ENCODE measurements at places on chromosomes 7 and 10.

DNA sequence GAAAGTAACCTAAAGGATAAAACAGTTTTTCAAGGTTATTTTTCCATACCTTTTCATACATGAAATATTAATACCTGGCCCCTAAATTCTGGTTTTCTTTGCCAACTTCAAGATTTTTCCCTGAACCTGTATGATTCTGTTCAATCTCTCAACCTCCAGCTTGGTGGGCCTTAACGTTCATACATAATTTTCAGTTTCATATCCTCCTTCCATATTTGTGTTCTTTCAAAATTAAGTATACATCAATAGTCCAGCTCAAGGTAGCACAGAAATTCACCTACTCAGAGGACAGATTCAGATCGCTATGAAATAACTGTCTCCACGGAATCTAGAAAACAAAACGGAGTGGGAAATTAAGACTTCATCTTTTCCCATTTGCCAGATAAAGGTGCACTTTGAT lies 505.8 kb upstream of the GHITM start:
- no peak for DNase-seq

GRCh38 chr10:23755556-23755955 lies 316.7 kb downstream of the OTUD1 start:
- DNase-seq, result no peak

DNA sequence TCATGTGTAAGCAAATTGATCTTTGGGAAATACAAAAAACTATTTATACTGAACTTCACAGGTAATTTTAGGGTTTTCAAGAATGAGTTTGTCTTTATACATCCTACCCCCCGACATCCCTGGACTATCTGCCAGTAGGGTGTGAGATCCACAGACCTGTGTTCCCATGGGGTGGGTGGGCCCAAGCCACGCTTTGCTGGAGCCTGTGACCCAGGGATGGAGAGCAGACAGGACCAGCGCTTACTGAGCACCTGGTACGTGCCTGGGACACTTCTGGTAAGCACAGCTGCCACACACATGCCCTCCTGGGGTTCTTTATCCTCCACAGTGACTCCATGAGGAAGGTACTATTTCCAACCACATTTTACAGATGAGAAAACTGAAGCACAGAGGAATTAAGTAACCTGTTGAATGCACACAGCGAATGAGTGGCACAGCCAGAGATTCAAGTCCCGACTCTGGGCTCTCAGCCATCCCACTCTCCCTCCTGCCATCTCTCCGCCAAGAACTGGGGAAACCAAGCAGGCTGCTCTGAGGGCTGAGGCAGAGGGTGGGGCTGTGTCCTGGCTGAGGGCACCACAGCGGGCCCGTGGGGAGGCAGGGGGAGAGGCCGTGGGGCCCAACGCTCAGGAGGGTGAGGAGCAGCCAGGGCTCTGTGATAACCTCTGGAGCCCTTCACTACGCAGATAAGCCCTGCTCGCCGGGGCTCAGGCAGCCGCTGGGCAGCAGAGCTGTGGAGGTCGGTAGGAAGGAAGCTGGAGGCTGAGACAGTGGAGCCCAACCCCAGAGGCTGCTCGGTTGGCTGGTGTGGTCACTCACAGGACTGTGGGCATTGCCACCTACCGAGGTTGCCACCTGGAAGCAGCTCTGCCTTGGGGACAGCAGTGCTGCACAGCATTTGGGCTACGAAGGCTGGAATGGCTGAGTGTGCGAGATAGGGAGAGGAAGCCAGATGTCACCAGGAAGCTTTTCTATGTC lies 124.2 kb downstream of the ARHGAP22 start:
- no peak for DNase-seq

GRCh38 chr10:58955615-58956014 lies 220.8 kb upstream of the PHYHIPL start:
- DNase-seq, result no peak

DNA sequence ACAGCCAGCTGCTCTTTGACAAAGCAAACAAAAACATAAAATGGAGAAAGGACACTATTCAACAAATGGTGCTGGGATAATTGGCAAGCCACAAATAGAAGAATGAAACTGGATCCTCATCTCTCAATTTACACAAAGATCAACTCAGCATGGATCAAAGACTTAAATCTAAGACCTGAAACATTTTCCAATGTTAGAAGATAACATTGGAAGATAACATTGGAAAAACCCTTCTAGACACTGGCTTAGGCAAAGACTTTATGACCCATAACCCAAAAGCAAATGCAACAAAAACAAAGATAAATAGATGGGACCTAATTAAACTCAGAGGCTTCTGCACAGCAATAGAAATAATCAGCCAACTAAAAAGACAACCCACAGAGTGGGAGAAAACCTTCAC lies 425.7 kb upstream of the SEMA3D start:
- no peak for DNase-seq

GRCh38 chr10:133141144-133141957 lies 18.7 kb upstream of the KNDC1 start:
- no peak for DNase-seq

DNA sequence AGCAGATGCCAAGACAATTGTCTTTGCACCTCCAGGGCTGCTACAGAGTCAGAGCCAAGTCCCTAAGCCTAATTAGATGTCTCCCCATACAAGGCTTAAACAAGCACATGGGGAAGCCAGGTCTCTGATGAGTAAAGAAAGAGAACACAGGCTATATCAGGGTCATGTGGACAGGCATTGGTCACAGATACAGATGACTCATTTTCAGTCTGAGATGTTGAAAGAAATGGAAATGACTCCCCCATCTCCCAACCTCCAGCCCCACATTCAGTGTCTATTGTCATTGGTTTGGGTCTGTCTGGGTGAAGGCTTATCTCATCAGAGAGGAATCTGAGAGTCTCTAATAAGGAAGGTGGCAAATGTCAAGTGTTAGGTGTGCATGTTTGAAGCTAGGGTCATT lies 290.1 kb upstream of the KIAA1217 start:
- no peak for DNase-seq

DNA sequence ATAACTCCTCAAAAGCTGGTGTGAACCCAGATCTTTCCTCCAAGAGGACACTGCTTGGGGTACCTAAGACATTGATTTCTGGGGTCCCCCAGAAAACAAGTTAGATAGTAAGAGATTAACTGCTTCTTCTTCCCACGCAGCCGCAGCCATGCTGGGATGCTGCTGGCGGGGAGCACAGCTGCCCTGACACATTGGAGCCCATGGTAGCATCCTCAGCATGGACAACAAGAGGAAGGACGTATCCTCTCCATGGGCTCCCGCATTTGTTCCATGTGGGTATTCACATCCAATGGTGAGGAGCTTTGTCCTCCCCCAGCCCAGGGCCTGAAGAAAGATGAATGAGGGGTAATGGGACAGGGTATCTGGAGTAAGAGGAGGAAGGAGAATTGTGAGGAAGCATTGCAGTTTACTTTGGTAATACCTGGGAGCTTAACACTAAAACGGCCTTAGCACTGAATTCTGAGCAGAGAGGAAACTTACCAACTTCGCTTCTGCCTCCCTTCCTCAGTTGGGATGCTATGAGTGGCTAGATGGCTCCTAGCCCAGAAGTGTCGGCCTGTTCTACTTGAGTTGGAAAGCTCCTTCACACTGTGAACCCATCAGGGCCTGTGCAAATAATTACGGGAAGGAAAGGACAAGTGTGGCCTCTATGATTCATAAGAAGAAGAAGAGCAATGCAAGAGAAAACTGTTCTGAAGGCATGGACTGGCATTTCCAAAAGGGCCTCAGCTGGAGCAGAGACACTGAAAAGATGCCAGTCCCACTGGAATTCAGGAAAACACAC lies 43.9 kb downstream of the C10orf120 start:
- no peak for DNase-seq

GRCh38 chr10:77738496-77739158 lies 101.0 kb upstream of the KCNMA1 start:
- no peak for DNase-seq

DNA sequence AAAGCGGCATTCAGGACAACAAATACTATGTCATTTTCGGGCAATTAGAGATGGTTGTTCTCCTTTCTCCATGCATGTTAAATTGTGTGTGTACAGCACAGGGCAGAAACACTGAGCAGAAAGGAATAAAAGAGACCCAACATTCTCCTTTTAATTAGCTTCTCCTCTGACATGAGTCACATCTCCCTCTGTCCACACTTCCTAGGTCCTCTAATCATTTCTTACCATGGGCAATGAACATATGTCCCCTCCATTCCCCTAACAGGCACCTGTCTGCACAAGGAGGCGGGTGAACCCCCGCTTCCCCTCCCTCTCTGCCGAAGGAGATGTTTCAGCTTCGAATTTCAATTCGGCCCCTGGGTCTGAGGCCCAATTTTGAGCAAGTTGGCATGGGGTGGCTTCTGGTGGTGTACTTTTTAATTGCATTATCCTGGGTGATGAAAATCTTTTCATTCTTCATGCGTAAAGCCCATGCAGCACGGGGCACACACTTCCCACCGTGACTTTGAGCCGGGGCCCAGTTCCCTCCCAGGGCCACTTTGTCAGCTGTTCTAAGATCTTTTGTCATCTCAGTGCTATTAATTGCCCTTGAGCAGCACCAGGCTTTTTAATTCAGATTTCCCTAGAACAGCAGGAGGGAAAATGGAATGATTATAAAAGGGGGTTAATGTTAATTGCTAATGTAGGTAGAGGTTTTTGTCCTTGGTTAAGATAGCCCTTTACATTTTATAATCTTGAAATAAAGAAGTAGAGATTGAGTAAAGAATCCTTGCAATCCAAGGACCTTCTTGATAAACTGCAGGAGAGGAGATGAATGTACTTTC lies 219.5 kb upstream of the NRP1 start:
- no peak for DNase-seq

- peak; percentile 29 for DNase-seq
Observed at GRCh38 chr7:94655126-94655847, 646 bp downstream of the SGCE start.

- peak; percentile 58 for DNase-seq
Observed at GRCh38 chr7:134513169-134513752, 14.1 kb upstream of the AKR1B10 start.

GRCh38 chr7:101891936-101892640 lies 74.7 kb downstream of the CUX1 start:
- DNase-seq, result no peak

GRCh38 chr7:39733881-39734632 lies 110.7 kb downstream of the RALA start:
- no peak for DNase-seq

DNA sequence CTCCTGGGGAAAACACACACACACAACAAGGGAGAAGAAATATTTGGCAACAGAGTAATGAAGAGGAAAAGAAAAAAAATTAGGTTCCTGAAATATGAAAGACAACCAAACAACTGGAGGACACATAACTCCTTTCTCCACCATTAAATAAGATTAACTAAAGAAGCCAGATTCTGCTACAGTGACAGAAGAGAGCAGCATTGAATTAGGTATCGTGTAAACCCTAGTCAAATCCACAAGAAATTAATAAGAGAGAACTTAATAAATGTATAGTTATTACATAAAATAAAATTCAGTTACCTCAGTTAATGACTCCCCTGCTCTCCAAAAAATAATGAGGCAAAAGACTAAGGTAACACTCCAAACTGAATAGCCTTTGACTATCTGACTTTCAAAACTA lies 306.7 kb downstream of the CRPPA start:
- no peak for DNase-seq

DNA sequence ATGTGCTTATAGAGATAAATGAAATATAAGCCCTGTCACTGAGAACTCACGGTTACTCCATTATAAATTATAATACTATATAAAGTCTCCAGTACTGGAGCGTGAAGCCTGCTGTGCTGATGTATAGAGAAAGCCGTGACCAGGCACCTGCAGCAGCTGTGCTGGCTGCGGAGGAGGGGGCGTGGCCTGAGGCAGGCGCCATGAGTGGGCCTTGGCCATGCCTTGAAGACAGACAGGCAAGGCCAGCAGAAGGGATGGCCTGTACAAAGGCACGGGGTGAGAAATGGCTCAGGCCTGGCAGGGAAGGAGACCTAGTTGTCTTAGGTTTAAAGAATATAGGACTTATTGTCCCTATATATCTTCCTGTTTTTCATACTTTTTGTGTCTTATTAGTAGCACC lies 218.5 kb upstream of the STK17A start:
- no peak for DNase-seq

GRCh38 chr7:70893422-70893821 lies 238.5 kb upstream of the GALNT17 start:
- no peak for DNase-seq

DNA sequence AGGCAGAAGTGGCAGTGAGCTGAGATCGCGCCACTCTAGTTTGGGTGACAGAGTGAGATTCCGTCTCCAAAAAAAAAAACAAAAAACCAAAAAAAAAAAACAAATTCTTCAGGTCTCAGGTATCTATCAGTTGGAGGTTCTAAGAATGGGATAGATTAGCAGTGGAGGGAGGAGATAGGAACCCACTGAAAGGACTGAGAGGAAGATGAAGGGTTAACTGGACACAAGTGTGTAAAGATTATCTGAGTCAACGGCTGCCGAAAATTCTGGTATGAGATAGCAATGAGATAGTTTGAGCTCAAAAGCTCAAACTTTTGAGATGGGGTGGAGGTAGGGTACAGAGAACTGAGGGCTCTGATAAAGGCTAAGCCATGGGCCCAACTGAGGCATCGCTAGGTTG lies 12.8 kb downstream of the ZNF467 start:
- no peak for DNase-seq

DNA sequence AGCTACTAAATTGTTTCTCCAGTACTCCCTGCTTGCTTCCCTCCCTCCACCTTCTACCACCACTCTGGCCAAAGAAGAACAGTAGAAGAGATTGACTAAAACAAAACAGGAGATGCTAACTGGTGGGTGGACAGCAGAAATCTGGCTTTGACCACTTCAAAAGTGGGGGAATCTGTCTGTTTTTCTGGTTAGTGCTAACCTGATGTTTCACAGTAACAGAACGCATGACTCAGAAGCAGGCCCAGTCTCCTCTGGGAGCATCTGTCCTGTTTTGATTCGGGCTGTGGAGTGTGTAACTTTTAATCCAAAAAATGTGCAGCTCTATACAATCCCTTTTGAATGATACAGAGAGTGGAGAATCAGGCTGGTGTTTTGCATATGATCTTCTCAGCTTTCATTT lies 32.7 kb upstream of the ZNF438 start:
- DNase-seq, result no peak

DNA sequence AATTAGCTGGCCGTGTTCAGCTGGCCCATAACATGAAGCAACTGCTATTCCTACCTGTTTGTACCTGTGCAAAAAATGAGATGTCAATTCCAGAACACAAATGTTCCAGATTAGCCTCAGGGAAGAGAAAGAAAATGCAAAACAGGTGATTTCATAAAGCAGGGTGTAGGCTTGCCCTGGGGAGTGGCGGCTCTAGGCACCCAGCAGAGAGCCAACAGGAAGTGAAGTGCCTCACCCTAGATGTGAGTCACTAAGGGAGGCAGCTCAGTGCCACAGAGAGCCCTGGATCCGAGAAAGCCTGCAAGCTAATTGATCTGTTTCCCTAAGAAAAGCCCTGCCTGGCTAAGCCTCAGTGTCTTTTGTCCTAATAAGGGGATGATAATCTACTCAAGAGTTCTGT lies 240.0 kb downstream of the ARHGAP21 start:
- no peak for DNase-seq

Data from endothelial cell (in vitro differentiated cells).